Fibroblast of the conjunctiva (primary cell): ENCODE measurements at places on chromosomes 2 and 18.

- DNase-seq, result no peak
These were observed 2.0 kb upstream of the C2orf68 start for GRCh38 chr2:85613717-85614515.

DNA sequence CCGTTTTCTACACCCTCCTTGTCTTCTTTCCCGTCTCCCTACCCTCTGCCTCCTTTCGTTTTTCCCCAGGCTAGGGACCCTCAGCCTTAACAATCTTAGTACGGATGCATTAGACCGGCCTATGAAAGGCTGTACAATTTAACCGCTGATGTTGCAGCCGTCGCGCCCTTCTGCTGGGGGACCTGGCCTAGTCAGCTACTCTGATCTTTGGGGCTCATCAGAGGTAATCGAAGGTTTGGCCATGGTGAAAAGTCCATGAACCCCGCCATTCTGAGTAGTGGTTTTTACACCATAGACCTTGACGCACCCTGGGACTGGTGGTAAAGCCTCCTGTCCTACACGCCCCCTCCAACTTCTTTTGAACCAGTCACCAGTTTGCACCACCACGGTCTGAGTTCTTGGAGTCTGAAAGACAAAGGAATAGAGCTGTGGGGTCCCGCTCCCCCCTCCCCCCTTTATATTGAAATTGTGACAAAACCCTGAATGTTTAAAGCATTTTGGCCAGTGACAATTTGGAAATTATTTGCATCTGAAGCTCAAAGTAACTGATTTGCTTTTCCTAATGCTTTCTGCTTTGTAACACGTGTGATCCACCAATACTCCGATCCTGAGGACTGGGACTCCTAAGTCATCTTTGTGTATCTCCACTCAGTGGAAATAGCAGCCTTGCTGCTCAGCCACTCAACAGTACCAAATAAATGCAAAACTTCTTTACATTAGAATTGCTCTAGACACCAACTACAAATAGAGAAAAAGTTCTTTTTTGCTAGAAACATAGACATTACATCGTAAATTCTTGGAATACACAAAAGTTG lies 642 bp upstream of the SRSF7 start:
- DNase-seq, result no peak

DNA sequence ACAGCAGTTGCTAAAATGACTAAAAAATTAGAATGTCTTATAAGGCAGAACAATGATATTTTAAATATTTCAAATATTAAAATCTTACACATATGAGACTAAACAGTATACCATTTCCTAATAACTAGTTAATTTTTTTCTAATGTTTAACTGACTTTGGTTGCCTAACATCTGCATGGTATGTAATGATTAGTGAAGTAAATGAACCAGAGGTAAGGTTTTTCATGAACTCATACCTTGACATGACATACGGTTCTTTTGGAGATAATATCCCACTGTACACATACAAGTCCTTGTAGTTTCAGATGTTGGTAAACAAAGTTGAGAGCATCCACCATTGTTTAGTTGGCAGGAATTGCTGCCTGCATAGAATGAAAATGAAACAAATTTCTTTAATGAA lies 1360.2 kb downstream of the LRP1B start:
- no peak for DNase-seq

DNA sequence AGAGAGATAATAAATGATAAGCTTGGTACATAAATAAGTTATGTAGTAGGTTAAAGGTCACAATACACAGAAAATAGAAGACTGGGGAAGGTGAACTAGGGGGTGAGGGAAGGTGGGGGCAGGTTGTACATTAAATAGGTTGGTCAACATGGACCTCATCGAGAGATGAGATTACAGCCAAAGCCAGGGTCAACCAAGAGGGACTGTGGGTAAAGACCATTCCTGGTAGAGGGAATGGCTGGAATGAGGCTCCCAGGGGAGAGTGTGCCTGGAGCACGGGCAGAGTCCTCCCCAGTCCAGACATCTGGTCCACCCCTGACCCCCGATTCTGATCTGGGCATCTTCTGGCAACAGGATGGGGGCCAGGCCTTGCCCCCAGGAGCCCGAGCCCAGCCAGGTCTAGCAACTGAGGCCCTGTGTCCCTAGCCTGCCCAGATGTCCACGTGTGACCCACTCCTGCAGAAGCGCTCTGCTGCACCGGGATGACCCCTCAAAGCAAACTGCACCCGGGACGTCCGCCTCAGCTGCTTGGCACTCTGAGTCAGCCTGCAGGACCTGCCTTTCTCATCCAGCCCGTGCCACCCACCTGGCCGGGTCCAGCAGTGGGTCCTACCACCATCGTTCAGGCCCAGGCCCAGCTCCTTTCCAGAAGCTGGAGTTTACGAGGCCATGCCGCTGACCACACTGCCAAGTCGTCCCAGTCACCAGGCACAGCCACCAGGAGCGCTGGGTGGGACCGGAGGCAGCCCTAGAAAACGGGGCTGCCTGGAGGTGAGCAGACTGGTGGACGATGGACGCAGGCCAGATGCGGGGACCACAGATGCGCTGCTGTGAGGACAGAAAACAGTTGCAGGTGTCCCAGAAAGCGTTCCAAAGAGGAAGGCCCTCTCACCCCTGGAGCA lies 56.2 kb upstream of the ID2 start:
- DNase-seq, result no peak

DNA sequence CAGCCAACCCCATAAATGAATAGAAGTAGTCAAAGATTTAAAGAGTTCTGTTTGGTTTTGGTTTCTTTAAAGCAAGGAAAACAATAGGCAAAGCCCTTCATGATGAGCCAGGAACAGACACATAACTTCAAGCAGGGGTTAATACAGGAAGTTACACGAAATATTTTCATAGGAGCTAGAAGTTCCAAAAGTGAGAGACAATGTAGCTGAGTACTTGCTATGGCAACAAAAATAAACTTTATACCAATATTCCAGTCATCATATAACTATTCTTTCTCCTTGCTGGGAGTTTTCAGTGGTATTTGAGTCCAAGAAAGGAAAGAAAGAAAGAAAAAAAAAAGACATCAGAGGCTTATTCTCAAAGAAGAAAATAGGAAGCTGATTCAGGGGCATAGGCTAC lies 56.2 kb downstream of the COBLL1 start:
- DNase-seq, result no peak
